Hypothalamus (tissue), 51 donors: ENCODE measurements at places on chromosomes 6 and 20.

GRCh38 chr6:77650098-77650663 is 2.7 kb upstream of the MEI4 start:
- DNase-seq: peak; percentile 6

GRCh38 chr20:53226826-53227225 is 254.7 kb downstream of the TSHZ2 start:
- no peak for DNase-seq

DNA sequence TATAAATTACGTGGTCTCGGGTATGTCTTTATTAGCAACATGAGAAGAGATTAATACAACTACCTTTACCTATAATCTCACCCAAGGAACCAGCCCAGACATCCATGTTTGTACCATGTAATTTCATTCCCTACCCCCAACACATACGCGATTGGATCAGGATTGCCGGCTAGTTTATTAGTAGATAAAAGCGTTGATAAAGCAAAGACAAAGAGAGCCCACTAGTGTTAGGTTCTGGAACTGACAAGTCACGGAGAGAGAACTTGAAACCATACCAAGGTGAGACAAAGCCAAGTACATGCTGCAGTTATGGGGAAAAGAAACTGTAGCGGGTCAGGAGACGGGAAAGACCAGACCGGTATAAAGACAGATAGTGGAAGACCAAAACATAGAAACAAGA is 37.4 kb upstream of the FAM135A start:
- no peak for DNase-seq

- no peak for DNase-seq
Observed at GRCh38 chr6:3797231-3798054, 45.9 kb upstream of the PXDC1 start.

- DNase-seq: no peak
Observed at GRCh38 chr6:139262519-139263300, 29.1 kb downstream of the TXLNB start.

DNA sequence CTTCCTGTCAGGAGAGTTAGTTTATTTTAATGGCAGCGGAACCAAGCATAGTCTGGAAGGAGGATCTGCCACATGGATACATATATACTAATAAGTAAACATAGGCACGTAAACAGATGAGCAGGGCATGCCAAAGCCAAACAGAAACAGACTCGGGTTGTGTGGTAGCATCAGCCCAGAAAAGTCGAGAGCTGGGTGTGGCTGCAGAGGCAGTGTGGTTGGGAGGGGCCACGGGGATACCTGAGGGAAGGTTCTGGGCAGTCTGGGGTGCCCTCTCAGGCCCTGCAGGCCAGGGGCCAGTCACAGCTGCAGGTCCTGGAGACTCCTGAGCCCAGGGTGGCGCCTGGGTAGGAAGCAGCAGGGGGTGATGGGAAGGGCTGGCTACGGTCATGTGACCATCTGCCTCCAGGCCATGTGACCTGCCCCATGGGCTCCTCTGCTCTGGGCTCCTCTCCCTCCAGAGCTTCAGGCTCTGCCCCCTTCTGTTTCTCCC is 42.8 kb upstream of the MRPS10 start:
- no peak for DNase-seq

DNA sequence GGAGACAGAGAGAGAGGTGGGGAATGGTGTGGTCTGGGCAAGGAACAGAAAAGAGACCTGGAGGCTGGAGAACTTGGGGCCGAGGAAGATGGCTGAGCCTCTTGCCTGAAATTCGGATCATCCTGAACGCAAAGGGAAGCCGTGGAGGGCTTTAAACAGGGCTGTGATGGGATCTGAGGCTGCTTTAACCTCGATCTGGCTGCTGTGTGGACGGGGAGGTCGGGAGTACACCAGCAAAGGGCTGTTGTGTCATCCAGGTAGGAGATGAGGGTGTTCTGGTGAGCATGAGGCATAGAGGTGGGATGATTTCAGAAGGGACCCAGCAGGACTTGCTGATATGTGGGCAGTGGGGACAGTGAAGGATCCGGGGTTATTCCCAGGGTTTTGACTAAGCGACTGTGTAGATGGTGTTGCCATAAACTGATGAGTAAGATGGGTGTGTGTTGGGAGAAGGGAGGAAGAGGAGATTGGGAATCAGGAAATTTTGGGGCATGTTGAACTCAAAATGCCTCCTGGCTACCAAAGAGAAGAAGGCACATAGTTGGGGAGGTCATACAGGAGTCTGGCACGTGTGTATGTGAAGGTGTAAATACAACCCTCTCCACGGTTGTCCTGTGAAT is 158.5 kb downstream of the NFATC2 start:
- no peak for DNase-seq

- DNase-seq: no peak
Observed at GRCh38 chr6:88115307-88115706, 50.8 kb downstream of the CNR1 start.

- DNase-seq: no peak
Observed at GRCh38 chr6:155406801-155407200, 48.8 kb downstream of the NOX3 start.
